ENCODE measurements at places on chromosomes 1 and 21.

- DNase-seq = no peak
These were observed 110.3 kb downstream of the SEC16B start for GRCh38 chr1:177859572-177859971.

DNA sequence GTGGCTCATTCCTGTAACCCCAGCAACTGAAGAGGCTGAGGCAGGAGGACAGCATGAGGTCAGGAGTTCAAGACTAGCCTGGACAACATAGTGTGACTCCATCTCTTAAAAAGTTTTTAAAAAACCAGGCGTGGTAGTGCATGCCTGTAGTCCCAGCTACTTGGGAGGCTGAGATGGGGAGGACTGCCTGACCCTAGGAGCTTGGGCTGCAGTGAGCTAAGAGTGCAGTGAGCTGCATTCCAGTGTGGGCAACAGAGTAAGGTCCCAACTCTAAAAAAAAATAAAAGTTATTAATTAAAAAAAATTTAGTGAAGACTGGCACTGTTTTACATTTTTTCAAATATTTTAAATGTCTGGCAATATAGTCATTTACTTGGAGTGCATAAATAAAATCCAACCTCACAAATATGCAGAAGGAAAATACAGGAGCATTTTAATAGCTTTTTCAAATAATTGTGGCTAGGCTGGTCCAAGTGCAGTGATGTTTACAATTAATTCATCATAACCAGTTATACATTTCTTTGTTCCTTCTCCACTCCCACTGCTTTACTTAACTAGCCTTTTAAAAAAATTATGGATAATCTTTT lies 10.8 kb downstream of the ZBTB8OS start:
- no peak for DNase-seq

DNA sequence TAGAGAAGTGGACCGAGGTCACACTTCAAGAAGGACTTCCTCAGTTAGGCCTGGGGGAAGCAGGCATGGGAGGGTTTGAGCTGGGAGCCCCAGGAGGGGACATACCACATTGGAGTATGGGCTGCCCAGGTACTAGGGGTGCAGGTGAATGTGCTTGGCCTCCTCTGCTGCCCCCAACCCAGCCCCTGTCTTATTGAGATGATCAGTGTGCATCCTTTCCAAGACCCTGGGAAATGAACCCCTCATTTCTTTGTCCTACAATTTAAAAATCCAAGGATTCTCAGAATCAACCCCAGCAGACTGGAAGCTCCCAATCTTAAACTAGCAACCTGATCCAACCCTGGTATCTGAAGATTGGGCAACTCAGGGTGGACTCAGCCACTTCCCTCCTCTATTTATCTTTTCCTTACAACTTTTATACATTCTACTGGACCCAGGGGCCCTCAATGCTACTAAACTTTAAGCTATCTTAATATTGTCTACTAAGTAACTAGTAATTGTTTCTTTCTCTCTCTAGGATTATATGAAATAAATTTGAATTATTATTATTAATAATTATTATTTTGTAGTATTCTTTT lies 9.1 kb downstream of the MEX3A start:
- no peak for DNase-seq

DNA sequence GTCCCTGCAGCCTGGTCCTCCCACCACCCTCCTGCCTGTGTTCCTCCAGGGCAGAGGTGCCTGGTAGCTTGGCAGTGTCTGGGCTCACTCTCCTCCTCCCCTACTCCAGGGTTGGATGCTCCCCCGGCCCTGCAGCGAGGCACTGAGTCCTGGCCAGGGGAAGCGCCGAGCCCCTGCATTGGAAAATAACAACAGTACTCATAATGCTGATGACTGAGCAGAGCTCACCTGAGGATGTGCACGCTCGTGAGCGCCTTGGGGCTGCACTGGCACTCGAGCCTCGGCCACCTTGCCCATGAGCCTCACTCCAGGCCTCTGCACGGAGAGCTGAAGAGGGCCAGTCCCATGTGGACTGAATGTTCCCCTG lies 6.0 kb upstream of the ACTRT2 start:
- DNase-seq = no peak

GRCh38 chr1:89206373-89206772 lies 7.6 kb upstream of the GBP4 start:
- no peak for DNase-seq

GRCh38 chr1:27548136-27548853 lies 55.6 kb downstream of the AHDC1 start:
- no peak for DNase-seq

DNA sequence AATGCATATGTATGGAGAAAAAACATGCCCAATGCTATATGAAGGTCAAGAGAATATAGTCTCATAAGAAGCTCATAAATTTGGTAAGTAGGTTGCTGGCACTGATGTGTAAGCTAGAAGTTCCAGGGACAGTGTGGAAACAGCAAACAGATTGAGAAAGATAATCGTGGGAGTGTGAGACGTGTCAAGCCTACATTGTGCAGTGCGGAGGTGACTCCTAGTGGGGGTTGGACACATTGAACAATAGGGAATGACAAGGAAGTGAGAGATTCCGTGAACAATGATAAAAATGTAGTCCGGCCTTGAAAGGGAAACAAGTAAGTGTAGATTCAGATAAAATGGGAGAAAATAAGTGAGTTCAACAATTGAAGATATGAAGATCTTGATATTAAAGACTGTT lies 788.4 kb upstream of the PRMT6 start:
- no peak for DNase-seq

DNA sequence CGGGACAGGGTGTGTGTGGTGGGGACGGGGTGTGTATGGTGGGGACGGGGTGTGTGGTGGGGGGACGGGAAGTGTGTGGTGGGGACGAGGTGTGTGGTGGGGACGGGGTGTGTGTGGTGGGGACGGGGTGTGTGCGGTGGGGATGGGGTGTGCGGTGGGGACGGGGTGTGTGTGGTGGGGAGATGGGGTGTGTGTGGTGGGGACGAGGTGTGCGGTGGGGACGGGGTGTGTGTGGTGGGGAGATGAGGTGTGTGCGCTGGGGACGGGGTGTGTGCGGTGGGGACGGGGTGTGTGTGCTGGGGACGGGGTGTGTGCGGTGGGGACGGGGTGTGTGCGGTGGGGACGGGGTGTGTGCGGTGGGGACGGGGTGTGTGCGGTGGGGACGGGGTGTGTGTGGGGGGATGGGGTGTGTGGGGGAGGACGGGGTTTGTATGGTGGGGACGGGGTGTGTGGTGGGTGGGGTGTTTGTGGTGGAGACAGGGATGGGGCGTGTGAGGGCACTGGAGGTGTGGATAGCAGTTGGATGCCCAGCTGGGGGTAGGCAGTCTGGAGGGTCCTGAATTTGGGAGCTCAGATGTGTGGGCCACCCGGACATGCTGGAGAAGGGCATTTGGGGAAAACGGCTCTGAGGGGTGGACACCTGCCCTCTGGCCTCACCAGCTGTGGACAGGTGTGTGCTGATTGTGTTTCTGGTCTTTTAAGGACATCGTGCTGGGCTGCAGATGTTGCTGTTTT lies 16.9 kb downstream of the IBA57 start:
- DNase-seq = no peak

GRCh38 chr1:233543338-233544255 lies 70.3 kb upstream of the KCNK1 start:
- no peak for DNase-seq
